ENCODE measurements at places on chromosomes 1 and 21.

DNA sequence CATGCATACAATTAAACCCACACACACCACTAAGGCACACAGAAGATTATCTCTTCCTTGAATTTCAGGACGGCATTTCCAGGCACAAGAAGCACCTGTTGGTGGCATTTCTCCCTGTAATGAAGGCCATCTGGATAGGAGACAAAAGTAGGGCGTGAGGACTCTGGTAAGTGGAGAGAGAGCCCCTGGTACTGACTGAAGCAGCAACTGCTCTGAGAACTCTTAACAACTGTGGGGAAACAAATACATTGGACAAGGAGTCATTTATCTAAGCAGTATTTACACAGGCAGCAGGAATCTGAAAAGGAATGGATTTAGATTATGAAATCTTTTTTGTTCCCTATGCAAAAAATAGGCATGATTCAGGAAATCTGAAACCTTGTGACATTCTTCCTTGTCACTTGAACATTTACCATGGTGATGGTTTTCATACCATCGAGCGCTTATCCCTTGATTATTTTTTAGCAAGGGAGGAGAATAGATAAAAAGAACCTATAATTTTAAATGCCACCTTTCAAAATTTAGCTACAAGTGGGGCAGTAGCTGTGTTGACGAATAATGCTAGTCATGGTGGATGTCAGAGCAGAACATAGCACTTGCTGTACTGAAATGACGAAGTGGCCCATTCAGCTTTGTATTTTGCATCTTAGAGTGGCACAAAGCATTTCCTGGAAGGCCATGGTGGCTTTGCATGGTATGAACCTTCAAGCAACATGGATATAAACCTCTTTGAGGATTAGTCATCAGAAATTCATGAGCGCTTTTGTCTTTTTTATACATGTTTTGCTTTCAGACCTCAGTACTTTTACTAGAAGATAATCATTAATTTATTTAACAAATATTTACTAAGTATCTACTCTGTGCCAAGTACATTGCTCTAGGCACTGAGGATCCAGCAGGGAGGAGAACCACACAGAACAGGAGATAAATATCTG is 362.0 kb downstream of the ADGRL2 start:
- no peak for DNase-seq

DNA sequence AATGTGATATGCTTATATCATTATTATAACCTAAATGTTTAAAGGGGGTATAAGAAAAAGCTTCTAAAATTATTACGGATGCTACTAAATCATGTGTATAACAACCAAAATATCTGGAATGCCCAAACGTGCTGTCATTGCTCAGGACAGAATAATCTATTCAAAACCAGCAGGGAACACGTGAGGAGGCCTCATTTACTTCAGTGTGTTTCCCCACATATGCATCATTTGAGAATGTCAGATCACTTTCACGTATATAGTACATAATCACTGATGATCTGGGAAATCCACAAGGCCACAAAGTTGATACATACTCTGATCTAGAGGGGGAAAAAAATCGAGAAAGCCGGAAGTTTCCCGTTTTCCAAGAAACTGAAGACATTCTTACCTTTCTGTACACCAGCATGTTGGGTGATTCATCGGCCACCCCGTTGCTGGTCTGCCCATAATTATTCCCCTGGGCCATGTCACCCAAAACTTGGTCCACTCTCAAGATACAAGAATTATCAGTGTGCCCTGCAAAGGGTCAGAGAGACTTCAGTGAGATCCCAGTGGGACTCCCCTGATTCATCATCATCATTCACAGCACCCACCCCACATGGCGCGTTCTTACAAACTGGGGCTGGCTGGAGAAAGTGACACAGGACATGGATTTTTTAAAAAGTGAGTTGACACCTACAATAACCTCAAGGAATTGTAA is 1.5 kb downstream of the RGS7 start:
- no peak for DNase-seq

- no peak for DNase-seq
Observed at GRCh38 chr1:73781251-73781650, 416.7 kb downstream of the LRRIQ3 start.

GRCh38 chr1:15916417-15916816 is 59.5 kb downstream of the ZBTB17 start:
- DNase-seq: no peak

DNA sequence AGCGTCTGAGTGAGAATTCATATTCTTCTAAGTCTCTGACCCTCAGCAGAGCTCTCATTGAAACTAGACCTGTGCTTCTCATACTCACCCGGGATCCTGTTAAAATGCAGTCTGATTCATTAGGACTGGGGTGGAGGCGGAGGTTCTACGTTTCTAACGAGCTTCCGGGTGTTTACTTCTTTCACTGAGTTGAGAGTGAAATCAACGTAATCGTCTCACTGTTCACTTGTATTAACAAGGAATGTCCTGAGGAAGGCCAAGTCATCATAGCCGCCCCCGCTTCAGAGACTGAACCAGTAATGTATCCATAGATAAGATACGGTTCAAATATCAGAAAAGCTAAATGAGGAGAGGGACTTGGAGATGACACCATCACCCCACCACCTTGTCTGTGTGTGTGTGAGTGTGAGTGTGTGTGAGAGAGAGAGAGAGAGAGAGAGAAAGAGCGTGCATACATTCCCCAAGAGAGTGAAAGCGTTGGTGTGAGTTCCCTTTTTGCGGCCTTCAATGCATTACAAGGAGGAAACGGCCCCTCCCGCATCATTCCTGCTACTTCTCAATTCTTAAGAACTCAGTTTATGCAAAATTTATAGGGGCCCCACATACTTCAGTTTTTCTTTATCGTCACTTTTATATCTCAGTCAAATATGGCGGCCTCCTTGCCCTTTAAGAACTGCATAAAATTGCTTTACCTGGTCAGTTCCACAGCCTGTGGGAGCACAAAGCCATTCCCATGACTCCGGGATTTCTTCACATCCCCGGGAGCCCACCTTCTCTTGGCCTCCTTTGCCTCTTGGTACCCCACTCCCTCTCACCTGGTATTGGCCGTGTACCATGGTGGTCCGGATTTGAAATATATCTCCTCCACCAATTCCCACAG is 19.8 kb downstream of the KMO start:
- no peak for DNase-seq

DNA sequence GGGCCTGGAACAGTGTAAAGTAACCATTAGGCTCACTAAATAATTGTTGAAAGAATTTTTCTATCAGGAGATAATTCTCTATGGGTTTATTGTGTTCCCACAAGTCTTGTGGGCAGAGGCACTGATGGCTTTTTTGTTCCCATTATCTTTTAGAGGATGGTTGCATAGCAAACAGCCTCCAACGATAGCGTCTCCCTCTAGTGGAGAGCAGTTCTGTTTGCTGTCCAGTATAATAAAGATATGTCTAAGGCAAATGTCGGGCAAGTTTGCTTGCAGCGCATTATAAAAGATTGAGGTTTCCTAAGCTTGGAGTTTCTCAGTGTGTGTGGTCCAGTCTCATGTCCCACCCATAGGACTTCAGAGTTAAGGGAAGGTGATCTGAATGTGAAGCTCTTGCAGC is 1.3 kb upstream of the SLC6A17 start:
- DNase-seq: no peak

DNA sequence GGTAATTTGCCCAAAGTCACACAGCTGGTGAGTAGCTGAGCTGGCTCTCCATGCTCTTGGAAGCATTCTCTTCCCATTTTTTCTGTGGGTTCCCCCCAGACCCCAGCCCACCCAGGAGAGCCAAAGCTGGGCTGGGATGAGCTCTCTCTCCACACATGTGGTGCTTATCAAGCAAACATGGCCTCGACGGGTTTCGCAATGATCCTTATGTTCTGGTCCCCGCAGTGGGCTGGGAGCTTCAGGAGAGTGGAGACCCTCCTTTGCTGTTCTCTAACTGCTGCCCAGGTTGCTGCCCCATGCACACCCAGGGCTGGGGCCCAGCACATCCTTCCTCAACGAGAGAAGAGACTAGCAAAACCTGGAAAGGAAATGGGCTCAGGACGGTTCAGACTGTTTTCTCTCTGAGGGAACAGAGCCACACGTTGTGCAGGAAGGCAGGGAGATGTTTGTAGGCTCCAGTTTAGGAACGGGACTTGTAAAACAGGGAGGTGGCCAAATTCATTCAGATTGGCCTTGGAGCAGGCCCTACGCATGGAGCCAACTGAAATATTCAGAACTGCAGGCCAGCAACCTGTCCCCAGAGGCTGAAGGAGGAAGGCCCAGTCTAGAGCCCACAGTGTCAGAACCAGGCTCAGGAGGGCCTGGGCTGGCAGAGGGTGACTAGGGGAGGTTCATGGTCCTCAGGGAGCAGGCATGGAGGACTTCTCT is 27.2 kb upstream of the CSF1 start:
- no peak for DNase-seq

DNA sequence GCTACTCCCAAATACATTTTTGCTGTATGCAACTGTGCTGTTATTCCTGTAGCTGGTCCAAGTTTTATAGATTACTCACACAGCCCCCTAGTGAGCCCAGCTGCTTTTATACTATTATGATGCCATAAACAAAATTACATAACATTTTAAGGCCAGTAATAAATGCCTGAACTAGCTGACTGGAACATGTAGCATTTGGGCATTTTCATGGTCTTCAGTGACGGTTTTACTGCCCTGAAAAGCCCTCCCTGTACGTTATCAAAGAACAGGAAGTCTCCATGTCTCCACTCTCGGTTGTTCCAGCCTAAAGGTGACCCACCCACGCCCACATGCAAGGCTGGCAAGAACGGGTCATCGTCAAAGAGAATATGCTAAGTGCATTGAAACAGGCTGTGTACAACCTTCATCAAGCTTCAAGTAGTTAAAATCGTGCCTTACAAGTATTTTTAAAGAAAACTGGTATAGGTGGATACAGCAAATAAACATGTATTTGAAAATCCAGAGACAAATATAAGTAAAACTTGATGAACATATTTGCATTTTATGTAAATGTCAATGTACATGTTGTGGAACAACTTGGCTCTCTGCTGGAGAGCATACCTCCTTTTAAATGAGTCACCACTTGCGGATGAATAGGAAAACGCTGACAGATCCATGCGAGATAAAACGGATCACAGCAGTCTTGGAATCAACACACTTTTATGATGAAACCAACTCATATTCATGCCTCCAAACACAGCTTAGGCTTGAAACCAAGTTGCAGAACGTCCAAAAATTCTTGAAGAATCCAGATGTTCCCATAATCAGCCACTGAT is 520.5 kb downstream of the SMYD3 start:
- no peak for DNase-seq

DNA sequence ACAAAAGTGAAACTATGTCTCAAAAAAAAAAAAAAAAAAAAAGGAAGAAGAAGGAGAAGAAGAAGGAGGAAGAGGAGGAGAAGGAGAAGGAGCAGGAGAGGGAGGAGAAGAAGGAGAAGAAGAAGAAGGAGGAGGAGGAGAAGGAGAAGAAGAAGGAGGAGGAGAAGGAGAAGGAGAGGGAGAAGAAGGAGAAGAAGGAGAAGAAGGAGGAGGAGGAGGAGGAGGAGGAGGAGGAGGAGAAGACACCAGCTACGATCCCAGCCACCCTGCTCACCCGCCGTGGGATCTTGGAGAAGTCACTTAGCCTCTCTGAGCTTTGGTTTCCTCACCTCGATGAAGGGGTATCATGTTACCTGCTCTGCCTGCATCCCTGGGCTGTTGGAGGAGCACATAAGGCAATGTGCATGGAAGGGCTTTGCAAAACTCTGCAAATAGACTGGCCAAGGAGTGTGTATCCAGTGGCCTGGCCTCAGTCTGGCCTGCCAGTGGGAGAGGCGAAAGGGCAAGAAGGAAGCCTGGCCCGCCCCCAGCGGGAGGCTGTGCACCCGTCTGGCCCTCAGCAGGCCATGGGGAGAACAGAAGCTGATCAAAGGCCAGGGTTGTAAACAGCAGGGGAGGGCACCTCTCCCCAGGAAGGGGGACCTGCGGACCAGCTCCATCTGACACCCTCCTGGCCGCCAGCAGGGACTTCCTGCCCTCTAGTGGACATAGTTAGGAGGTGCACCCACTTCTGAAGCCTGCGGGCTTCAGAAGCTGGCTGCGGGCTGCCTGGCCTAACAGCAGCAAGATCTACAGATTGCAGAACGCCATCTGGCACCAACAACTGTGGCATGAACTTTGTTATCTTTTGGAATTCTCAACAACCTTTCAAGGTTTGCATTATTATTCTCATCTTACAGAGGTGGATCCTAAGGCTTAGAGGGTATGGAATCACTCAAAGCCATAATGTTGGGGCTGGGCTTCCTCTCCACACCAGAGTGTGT is 19.2 kb upstream of the CDK18 start:
- DNase-seq: peak; percentile 17

DNA sequence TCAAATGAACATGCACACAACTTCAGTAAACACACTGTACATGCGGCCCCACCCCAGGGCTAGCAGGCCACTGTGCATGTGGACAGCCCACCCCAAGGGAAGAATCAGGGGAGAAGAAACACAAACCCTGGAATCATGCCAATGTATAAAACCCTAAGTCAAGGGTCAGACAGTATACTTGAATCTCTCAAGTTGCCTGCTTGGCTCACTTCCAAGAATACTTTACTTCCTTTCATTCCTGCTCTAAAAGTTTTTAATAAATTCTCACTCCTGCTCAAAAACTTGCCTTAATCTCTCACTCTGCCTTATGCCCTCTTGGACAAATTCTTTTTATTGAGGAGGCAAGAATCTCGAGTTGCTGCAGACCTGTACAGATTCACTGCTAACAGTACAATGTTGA is 231.2 kb upstream of the CACYBP start:
- no peak for DNase-seq

DNA sequence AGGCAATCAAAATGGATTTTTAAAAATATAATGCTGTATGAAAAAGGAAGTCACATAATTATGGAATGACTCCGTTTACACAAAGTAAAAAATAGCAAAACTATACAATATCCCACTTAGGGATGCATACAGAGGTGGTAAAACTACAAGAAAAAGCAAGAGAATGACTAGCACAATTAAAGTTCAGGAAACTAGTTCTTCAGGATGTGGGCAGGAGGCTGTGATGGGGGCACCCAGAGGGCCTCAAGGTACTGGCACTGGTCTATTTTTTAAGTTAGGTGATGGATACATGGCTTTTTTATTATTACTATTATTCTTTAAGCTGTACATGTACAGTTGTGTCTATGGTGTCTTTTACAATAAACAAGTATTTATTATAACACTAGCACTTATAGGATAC is 1.4 kb upstream of the ZC3H12A start:
- no peak for DNase-seq

DNA sequence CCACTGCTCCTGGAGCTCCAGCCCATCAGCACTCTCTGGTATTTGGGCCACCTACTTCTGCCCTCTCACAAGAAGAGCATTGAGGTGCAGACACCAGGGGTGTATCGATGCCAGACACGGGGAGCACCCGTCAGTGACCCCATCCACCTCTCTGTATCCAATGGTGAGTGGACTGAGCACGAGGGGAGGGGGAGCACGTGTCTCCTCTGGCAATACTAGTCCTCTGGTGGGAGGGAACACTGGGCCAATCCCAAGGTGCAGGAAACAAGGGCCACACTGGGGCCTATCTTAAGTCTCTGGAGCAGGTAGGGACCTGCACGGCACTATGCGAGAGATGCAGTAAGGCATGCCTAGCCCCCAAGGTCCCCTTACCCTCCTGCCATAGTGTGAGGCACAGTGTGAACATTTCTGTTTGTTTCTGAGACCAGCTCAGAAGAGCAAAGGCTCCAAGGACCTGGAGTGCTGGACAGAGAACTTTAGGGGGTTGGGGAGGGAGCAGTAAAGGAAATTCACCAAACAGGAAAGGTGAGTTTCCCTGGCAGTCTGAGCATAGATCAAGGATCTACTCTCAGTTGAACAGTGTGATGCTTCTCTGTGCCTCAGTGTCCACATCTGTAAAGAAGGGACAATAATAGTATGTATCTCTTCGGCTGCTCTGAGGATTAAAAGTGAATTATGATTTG is 2.3 kb downstream of the FCRLB start:
- no peak for DNase-seq

GRCh38 chr1:67890857-67891256 is 57.6 kb upstream of the GNG12 start:
- DNase-seq: no peak

- DNase-seq: no peak
Observed at GRCh38 chr1:14513111-14513510, 85.4 kb upstream of the KAZN start.

Data from stimulated activated CD4-positive, alpha-beta T cell treated with anti-CD3 and anti-CD28 coated beads, Interleukin-1b, Interleukin-23, amount 100 ng/mL, for 1 hour (primary cell).